ENCODE measurements at places on chromosomes 3 and 15. TPM values are rescaled to one million over a fixed set of nuclear protein-coding genes. Genes with fewer than 3 reads are reported as not detected.

WDR72 gene
- not detected for total RNA-seq

MANF gene
- 129 TPM for total RNA-seq

NTRK3 gene
- total RNA-seq: 0.26 TPM

GRCh38 chr15:28085489-28086174 is 13.5 kb downstream of the OCA2 start:
- DNase-seq: no peak

GRCh38 chr15:100771746-100772145 is 107.9 kb upstream of the ALDH1A3 start:
- peak; percentile 33 for DNase-seq

GRCh38 chr3:23175341-23176083 is 27.6 kb upstream of the UBE2E2 start:
- no peak for DNase-seq

DNA sequence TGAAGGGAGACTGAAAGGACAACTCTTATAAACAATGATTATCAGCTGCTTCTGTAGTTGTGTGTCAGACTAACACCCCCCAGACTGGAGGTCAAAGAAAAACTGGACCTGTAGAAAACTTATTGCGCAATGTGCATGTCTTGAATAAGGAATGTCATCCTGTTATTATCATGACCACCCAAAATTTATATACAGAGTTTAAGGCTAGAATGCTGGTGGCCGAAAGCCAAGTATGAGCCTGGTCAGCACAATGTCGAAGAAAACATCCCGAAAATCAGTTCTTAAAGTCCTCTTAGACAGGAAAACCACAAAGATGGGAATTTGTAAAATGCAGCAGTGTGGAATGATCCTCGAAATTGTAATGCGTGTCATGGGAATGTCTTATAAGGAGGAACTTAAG is 29.3 kb downstream of the RFTN1 start:
- DNase-seq: peak; percentile 82

GRCh38 chr15:93460717-93461116 is 371.7 kb upstream of the RGMA start:
- DNase-seq: no peak
